CD14-positive monocyte (primary cell): ENCODE measurements at places on chromosomes 5 and 9. TPM values are rescaled to one million over a fixed set of nuclear protein-coding genes. Genes with fewer than 3 reads are reported as not detected.

The SMIM33 gene
- not detected in 2 replicates for polyA plus RNA-seq

The PPP1R26 gene
- polyA plus RNA-seq = 0.60 TPM

The SCGB3A1 gene
- polyA plus RNA-seq = 0.59 TPM

The GPR21 gene
- not detected for polyA plus RNA-seq

The LCN2 gene
- 0.83 TPM for polyA plus RNA-seq
